NCI-H1694 treated with DMSO at 0.1 percent for 48 hours (cell line): ENCODE measurements at places on chromosomes 12 and 14.
A peak's percentile ranks its signal among the peaks of the same experiment; 100 is the strongest.

GRCh38 chr14:82341261-82341810 is 807.7 kb upstream of the SEL1L start:
- no peak for DNase-seq

- DNase-seq, result no peak
These were observed 2.3 kb downstream of the LAG3 start for GRCh38 chr12:6774499-6775062.

DNA sequence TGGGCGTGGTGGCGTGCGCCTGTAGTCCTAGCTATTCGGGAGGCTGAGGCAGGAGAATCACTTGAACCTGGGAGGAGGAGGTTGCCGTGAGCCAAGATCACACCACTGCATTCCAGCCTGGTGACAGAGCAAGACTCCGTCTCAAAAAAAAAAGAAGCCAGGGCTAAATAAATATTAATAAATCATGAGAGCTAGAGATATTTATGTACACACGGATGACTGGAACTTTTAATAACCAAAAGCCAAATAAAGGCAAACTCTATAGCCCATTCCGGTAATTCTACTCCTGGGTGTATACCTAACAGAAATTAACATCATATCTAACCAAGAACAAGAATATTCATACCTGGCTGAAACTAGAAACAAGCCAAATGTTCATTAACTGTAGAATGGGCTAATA is 7.7 kb upstream of the TRAFD1 start:
- DNase-seq, result no peak

DNA sequence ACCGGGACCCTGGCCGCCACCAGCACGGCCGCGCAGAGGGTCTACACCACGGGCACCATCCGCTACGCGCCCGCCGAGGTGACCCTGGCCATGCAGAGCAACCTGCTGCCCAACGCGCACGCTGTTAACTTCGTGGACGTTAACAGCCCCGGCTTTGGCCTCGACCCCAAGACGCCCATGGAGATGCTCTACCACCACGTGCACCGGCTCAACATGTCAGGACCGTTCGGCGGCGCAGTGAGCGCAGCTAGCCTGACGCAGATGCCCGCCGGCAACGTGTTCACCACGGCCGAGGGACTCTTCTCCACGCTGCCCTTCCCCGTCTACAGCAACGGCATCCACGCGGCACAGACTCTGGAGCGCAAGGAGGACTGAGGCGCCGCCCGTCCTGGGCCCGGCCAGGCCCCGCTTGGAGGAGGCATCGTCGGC is 150.1 kb downstream of the EGLN3 start:
- DNase-seq, result no peak

GRCh38 chr12:57229046-57229633 is 371 bp upstream of the SHMT2 start:
- DNase-seq, result no peak

GRCh38 chr12:107007411-107007810 is 20.5 kb upstream of the MTERF2 start:
- DNase-seq, result no peak

- no peak for DNase-seq
These were observed 15.7 kb downstream of the RERG start for GRCh38 chr12:15205341-15206010.

- no peak for DNase-seq
These were observed 11.1 kb downstream of the ADCY6 start for GRCh38 chr12:48777501-48778400.

DNA sequence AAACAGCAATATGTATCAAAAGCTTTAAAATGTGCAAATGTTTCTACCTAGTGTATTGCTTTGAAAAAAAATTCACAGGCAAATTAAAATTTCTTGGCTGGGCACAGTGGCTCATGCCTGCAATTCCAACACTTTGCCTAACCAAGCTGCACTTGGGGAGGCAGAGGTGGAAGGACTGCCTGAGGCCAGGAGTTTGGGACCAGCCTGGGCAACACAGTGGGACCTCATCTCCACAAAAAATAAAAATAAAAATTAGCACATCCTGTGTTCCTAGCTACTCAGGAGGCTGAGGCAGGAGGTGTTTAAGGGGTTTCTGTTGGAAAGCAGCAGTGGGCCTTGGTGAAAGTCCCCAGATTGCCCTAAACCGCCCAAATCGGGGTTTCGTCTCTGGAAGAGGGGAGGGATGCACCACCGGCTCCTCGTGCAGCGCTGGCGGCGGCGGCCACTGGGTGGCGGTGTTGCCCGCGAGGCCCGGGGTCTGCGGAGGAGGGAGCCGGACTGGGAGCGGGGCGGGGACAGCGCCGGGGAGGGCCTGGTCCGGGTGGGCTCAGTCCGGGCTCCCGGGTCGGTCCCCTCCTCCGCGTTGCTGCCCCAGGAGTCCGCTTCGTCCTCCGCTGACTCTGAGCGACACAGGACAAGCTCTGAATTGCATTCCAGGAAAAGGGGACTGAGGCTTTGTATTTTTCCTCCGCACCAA is 265.6 kb downstream of the AACS start:
- peak; percentile 9 for DNase-seq

- DNase-seq, result no peak
These were observed 35.9 kb downstream of the TESC start for GRCh38 chr12:117063162-117063911.

- no peak for DNase-seq
These were observed 402.8 kb downstream of the AEBP2 start for GRCh38 chr12:19842116-19842515.

DNA sequence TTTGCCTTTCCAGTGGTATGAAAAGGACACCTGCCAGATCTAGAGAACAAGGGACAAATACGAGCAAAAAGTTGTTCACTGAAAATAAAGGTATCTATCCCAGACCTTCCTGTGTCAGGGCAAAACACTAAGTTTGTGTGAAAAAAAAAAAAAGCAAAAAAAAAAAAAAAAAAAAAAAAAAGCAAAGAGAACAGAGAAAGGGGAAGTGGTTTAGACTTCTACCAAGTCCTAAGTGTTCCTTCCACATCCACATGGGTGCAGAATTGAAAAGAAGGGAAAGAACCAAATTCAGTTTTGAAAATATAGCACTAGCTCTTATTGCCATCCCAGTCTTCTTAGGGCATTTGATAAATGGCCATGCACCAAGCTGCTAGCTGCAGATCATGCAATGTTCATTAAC is 41.7 kb downstream of the ZCRB1 start:
- no peak for DNase-seq

DNA sequence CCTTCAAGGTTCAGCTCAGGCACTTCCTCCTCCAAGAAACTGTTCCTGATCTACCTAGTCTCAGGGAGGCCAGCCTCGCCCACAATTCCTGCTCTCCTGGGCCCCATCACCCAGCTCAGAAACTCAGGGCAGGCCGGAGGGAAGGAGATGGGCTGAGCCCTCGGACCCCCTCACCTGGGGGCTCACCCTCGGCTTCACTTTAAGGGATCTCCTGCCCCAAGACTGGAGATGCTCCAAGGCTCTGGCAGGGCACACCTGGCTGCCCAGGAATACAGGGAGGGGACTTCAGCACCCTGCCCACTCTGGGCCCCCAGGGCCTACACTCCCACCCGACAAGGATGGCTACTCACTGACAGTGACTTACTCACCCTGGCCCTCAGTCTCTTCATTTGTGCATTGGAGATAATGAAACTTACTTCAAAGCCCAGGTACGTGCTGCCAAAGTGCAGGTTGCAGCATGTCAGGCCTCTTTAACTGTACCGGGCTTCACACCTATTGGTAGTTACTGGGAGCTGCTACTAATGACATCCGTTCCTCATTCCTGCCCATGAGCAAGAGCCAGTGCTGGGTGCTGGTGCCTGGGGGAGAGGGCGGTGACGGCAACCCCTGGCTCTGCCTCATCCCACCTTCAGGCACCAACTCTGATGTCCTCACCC is 21.0 kb upstream of the PPP1R13B start:
- DNase-seq, result peak; percentile 45

DNA sequence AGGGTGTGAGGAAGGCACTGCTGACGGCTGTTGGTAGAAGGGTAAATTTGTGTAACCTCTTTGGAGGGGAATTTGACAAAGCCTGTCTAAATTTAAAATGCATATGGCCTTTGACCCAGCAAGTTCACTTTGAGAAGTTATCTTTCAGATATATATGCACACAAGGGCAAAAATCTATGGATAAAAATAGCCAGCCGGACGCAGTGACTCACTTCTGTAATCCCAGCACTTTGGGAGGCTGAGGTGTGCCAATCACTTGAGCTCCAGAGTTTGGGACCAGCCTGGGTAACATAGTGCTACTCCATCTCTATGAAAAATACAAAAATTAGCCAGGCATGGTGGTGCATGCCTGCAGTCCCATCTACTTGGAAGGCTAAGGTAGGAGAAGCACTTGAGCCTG is 13.4 kb downstream of the UBC start:
- no peak for DNase-seq

- no peak for DNase-seq
These were observed 117.3 kb upstream of the CAND1 start for GRCh38 chr12:67151886-67152285.

DNA sequence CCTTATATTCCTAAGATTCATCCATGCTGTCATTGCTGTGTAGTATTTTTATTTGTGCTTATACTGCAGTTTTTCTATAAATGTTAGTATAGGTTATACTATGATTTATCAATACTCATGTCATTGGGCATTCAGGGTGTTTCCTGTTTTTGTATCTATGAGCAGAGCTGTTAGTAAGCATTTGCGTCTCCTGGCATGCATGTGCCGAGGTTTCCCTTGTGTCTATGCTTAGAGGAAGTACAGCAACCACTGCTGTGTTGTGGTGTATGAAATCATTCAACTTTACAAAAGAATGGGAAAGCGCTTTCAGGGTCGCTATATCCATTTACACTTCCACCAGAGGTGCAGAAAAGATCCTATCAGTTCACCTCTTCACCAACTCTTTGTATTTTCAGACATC is 122.7 kb downstream of the RGS6 start:
- DNase-seq, result no peak

GRCh38 chr14:76551906-76552305 is 176.0 kb downstream of the ESRRB start:
- no peak for DNase-seq

GRCh38 chr12:473863-474577 is 14.3 kb downstream of the B4GALNT3 start:
- no peak for DNase-seq

- no peak for DNase-seq
These were observed 17.0 kb downstream of the RHOF start for GRCh38 chr12:121776190-121777098.

DNA sequence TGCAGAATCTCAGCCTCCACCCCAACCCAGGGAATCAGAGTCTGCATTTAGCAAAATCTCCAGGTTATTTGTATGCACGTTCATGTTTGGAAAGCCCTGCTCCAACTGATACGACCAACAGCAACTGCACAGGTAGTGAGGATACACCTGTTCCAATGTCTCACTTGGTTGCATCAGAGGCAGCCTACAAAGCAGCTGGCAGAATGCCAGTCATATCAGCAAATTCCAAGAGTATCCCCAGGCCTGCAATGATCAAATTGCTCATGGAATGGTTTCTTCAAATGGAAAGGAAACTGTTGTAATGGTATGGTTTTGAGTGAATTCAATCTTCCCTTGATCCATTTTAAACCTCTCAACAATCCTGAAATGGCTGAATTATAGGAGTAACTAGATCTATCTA is 75.4 kb downstream of the GRIP1 start:
- DNase-seq, result no peak
